Activated CD4-positive, alpha-beta T cell treated with anti-CD3 and anti-CD28 coated beads, Interleukin-2, Interleukin-4, amounts not matched to agents 100 ng/mL and 50 ng/mL, durations not matched to agents 16 hours and 8 hours (primary cell): ENCODE measurements at places on chromosomes 5 and 9.

GRCh38 chr9:113187929-113188595, 33.0 kb downstream of the FKBP15 start:
- DNase-seq: no peak

DNA sequence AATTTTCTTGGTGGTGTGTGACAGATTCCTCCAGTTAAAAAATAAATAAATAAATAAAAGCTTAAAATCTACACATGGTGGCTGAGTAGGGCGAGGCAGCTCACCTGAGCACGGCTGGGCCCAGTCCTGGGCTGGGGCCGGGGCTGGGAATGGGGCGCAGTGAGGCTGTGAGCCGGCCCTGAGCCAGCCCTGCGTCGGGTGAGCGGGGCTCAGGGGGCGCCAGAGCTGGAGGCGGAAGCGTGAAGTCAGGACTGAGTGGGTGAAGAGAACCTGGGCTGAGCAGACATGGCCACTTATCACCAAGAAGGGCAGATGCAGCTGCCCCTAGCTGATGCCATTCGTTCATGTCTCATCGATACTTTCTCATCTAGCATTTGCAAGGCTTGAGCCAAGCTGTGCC, 22.8 kb upstream of the DTWD2 start:
- no peak for DNase-seq

GRCh38 chr9:137044502-137045177, 1.3 kb downstream of the NPDC1 start:
- DNase-seq: no peak

GRCh38 chr9:36691671-36692070, 119.0 kb downstream of the MELK start:
- no peak for DNase-seq

DNA sequence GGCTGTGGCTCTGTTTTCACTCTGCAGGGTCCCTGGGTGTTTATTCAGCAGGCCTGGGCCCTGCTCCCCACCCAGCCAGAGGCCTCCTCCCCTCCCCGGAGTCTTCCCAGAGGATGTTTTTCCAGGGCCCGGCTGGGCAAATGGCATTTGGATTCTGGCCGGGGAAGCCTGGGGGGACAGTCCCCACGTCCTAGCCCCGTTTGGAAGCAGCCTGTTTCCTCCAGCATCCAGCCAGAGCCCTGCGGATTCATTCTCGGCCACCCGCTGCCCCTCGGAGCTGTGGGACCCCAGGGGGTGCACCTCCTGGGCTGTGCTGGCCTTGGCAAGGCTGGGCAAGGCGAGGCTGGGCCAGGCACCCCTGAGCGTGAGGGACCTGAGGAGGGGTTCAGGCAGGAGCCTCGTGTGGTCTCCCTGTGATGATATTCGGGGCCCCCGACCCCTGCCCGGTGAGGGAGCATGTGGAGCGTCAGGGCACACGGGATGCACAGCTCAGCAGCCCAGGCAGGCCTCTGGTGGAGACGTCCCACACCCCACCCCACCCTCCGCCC, 48.8 kb upstream of the EGFL7 start:
- DNase-seq: no peak

GRCh38 chr9:124764774-124765438, 6.2 kb downstream of the NR6A1 start:
- DNase-seq: no peak

- no peak for DNase-seq
These were observed 334.7 kb downstream of the FBXL7 start for GRCh38 chr5:15834596-15835245.

- DNase-seq: no peak
These were observed 2220.7 kb upstream of the C9orf72 start for GRCh38 chr9:29793970-29794369.

- no peak for DNase-seq
These were observed 212.7 kb upstream of the FAM174A start for GRCh38 chr5:100322483-100322882.

GRCh38 chr5:72314571-72315172, 5.4 kb downstream of the MRPS27 start:
- DNase-seq: no peak

DNA sequence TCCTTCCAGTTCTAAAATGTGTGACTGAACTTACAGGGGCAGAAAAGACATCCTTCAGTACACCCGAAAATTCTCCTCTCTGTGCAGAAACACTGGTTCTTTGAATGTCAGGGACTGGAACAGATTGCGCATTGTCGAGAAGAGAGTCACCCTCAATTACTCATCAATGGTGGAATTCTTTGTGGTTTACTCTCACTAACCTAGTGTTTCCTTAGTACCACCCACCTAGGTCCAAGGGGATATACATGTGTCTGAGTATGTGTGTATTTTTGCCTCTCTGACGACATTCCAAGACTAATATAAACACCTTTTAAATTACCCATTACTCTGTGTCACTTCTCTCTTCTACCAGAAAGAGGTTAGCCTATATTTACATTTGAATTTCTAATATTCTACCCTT, 660.8 kb downstream of the TLE1 start:
- no peak for DNase-seq
